ENCODE measurements at places on chromosomes 13 and 19.

DNA sequence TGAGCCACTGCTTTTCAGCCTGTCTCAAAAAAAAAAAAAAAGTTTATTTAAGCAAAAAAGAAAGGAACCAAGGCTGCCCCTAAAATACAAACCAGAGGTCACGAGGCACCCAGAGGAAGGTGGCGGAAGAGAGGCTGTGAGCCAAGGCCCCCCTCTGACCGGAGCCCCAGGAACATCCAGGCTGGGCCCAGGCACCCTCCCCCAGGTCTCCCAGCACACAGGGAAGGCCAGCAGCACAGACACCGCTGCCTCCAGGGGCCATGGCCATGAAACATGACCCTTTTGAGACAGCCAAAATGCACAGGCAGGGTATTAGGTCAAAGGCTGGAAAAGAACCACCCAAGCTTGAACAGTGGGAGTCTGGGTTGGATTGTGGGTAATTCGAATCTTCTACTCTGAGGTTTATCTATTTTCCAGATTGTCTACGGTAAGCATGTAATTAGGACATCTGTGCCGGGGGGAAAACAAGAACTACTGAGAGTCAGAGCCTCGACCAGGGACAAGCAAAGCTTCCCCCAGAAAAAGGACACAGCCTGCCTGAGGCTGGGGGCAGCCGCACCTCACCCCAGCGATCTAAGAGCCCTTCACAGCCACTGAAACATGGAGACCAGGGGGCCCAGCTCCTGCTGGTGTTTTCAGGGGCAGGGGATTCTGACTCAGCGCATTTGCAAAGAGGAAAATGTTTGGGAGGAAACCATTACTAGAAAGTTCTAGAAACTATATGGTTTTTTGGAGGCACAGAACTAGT is 8.4 kb downstream of the PEX11G start:
- DNase-seq = no peak

DNA sequence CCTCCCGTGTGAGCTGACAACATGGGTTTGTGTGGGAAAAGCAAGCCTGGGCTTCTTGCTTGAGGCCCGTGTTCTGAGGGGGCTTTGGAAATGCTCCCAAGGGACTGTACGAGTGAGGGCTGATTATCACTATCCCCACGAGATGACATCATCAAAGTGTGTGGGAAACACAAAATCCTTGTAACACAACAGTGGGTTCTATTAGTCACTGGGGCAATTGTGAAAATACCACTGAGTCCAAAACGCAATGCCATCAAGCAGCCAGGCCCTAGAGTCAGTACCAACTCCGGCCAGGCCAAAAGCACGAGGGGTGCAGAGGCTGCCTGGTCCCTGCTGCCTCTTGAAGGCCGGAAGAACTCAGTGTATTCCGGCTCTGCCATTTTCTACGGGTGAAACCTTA is 29.6 kb downstream of the CAPS start:
- DNase-seq = no peak

- DNase-seq = no peak
Measured at GRCh38 chr13:31980830-31981229, 50.7 kb upstream of the FRY start.

DNA sequence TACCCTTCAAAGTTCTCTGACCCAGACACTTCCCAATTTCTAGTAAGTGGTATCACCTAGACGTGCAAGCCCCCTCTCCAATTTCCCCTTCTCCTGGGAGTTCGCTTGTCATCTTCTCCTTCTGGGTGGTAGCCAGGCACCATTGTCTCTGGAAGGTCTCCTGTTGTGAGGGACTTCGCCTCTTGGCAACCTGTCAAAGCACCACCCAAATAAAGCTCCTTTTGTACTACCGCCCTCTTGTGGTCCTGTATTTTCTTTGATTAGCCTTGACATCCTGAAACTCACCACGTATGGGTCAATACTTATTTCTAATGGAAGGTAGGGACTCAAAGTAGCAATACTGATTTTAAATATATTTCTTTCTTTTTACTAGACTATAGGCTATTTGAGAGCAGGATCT is 8.2 kb downstream of the GPC5 start:
- DNase-seq = no peak

GRCh38 chr13:41224113-41225110 is 30.0 kb upstream of the KBTBD7 start:
- DNase-seq = no peak

- DNase-seq = peak; percentile 73
Measured at GRCh38 chr19:2774953-2775555, 8.0 kb downstream of the SGTA start.

DNA sequence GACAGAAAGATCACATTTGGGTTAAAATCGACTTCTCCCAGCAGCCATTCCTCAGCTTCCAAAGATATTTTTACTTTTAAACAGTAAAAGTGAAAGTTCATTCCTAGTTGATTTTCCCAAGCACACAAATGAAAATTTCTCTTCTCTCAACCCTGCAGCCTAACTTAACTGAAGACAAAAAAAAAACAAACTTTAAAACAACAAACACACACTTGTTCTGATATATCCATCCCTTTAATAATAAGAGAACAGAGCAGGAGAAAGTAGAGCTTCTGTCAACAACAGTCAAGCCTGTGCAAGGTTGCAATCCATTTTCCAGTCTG is 72.9 kb downstream of the STK24 start:
- DNase-seq = no peak

DNA sequence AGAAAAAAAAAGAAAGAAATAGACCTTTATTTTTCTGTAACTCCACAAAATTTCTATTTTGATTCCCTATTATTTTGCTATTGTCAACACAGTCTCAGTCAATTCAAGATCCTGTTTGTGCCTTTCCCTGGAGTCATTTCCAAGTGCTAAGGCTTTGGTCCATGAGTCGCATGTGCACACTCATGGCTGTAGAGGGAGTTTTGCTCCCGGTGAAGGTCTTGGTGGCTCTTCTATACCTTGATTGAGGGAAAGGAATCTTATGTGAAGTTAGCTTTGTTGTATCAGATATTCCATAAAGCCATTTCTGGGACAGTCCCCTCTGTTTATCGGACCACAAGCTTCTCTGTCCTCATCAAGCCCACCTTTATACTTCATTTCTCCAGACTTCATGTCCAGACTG is 58.7 kb upstream of the ALOX5AP start:
- DNase-seq = no peak

DNA sequence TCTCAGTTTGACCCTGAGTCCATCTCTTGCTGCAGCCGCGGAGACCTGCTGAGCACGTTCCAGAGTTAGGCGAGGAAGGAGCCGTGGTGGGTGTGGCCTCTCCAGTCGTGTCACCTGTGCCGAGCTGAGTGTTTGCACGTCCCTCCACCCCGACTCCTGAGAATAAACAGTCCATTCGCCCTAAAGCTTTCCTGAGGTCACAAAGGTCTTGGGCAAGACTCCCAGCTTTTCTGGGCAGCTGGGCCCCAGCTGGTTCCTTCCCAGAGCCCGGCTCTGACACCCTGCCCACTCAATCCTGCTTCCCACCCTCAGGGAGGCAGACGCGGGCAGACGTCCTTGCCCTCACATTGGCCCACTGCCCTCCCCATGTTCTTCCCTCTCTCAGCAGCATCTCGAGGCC is 142.2 kb downstream of the KCTD15 start:
- DNase-seq = peak; percentile 69

DNA sequence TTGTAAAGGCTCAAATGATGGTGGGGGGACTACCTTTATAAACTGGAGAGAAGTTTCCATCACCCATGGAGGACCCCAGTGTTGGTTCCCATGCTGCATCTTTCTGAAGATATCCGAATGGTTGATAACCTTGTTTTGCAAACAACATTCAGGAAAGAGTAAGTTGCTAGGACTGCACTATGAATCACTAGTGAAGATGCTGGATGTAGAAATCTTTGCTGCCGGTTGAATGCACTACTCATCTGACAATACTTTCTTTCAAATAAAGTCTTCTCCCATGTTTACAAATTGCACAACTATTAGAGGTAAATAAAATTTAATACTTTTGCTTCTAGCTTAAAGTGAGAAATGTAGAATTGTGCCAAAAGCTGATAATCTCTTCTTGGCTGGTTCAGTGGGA is 198.4 kb upstream of the SLITRK6 start:
- DNase-seq = no peak

- no peak for DNase-seq
Measured at GRCh38 chr13:43263047-43263446, 239.7 kb downstream of the DNAJC15 start.

GRCh38 chr13:99666146-99666805 is 165.0 kb downstream of the TM9SF2 start:
- DNase-seq = no peak

DNA sequence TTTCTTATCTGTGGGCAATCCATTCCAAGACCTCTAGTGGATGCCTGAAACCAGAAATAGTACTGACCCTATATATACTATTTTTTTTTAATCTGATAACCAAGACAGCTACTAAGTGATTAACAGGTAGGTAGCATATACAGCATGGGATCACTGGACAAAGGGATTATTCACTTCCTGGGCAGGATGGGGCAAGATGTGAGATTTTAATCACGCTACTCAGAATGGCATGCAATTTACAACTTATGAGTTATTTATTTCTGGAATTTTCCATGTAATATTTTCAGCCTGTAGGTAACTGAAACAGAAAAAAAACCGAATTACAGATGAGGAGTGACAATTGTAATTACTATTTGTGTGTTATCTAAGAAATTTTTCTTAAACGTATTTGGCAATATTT is 41.2 kb downstream of the ZIC2 start:
- no peak for DNase-seq

DNA sequence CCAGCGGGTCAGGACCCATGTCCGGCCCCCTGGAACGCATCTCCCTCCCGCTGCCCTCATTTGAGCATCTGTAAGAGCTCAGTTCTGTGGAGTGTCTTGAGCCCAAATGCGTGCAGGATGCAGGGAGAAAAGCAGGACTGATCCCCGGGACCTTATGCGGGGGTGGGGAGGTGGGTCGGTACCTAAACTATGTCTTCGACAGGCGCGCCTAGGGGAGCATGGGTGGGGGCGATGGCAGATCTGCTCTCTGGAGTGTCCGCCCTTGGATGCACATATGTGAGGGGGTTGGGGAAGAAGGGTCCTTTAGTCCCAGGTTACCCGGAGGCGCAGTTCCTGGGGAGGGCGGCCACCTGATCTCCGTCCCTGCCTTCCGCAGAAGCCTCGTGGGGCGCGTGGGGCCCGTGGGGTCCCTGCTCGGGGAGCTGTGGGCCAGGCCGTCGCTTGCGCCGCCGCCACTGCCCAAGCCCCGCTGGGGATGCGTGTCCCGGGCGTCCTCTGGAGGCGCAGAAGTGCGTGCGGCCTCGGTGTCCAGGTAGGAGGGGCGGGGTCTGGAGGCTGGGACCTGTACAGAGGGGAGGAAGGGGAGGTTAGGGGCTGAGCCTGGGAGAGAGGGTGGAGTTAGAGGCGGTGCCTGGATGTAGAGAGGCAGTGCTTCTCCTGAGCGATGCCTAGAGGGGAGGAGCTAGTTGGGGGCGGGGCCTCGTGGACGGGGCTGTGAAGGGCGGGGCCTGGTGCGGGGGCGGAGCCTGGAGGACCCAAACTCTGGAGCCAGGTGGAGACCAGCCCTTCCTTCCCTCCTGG is 2.9 kb downstream of the CILP2 start:
- peak; percentile 65 for DNase-seq

DNA sequence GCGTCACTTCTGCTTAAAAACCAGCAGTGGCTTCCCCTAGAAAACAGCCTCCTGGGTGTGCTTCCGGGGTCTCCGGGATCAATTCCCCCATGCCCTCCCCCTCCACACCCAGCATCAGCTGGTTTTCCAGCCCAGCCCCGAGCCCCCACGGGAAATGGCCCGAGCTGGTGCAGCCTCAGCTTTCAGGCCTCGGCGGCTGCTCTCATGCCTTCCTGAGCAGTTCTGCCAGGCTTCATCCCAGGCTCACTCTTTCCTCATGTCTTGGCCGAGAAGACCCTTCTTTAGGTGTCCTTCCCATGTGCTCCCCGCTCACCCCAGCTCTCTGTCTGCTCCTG is 103.1 kb upstream of the RNF113B start:
- DNase-seq = no peak

DNA sequence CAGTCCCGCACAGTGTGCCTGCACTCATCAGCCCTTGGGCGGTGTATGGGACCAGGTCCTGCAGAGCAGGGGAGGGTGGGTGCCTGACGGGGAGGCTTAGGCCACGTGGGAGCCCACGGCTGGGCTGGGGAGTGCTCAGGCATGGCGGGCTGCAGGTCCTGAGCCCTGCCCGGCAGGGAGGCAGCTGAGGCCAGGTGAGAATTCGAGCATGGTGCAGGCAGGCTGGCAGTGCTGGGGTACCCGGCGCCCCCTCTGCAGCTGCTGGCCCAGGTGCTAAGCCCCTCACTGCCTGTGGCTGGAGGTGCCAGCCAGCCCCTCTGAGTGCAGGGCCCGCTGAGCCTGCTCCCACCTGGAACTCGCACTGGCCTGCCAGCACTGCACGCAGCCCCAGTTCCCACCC is 630.9 kb upstream of the PCDH20 start:
- no peak for DNase-seq

GRCh38 chr13:79382545-79383275 is 23.3 kb downstream of the RBM26 start:
- no peak for DNase-seq

DNA sequence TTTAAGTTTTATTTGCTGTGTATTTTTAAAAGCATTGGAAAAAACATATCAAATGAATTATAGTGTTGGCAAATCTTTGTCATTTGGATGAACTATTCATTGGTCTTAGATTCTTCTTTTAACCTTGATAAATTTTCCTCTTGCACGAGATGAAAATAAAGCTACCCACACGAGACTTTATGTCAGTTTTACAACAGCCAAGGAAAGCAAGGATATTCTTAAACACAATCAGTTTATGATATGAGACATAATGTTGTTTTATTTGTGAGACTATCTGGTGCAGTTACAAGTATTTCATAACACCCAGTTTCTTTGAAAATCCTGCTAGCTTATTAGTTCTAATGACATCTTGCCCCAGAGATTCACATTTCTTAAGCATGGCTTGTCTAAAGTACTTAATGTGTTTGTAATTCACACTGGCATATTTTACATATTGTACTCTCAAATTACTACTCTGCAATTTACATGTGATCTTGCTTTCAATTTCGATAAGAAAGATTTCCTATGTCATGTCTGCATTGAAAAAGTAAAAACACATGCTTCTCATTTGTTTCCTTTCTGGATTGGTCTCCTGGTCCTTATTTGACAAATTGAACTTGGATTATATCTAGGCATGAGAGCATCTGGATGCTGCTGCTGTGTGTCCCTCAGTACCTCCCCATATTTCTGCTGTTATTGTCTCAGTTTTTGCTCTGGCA is 955.5 kb upstream of the PCDH9 start:
- DNase-seq = no peak

GRCh38 chr13:91141543-91142061 is 205.9 kb upstream of the MIR17HG start:
- no peak for DNase-seq

- DNase-seq = no peak
Measured at GRCh38 chr19:14369399-14370168, 11.7 kb upstream of the ADGRE5 start.
